ENCODE measurements at places on chromosomes 7 and 10.
A peak's percentile ranks its signal among the peaks of the same experiment; 100 is the strongest.

GRCh38 chr7:50197549-50197948 lies 104.5 kb upstream of the ZPBP start:
- peak; percentile 61 for DNase-seq

- no peak for DNase-seq
Measured at GRCh38 chr10:131865223-131865917, 35.4 kb upstream of the PPP2R2D start.

- no peak for DNase-seq
Measured at GRCh38 chr7:47271749-47272148, 310.2 kb downstream of the TNS3 start.

DNA sequence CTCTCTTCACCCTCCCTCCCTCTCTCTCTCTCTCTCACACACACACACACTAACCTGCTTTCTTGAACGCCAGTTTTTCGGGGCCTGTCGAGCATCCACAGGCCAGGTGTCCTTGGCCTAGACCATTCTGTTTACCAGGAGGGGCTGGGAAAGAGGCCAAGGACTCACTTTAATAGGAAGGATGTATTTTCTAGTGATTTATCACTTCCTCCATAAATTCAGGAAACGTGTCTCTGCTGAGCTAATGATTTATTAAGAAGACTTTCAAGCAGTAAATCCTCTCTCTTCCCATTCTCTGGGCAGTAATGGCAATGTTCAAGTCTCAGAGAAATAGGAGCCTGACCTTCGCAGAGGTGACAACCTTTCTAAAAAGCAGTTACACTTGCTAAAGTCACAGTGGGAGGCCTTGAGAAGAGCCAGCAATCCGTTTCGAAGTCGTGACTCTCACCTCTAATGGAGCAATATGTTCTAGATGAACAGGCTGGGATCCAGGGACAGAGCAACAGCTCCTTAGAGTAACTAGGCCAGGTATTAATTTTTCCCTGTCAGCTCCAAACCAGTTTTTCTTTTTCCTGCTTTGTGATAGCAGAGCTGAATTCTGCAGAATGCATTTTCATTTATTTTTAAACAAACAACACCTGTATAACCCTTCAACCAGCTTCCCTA lies 1357.5 kb upstream of the SORCS1 start:
- no peak for DNase-seq

- peak; percentile 19 for DNase-seq
Measured at GRCh38 chr7:101126651-101127459, at the start of gene SERPINE1. Gene SERPINE1, plus strand, starts transcription at chr7:101127104. Its CDS starts 1,290 bp downstream, at chr7:101128394.

DNA sequence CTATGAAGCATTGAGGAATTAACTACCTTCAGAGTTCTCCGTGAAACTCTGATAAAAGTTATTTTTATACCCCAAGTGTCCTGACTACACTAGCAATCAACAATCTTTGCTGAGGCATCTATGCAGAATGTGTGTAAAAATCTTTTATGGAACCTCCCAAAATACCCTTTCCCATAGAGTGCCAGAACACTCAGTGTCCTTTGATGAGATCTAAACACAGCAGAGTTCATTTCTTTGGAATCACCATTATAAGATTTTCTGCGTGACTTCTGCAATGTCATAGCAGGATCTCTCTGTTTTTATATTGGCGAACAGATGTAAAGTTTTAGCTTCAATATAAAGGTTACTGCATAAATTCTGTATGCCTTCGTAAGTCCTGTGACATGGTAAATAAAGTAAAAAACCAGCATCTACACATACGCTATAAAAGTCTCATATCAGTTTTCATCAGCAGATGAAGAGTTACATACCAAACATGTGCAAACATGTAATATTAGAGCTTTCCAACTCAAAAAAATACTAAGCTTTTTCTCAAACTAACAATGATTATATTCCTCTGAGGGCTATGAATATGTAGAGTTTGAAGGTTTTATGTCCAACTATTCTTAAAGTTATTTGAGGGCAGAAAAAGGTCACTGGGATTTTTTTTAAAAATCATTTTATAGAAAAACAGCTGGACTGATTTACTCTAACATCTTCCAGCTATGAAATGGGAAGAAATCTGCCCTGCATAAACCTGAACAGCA lies 67.2 kb downstream of the SKIDA1 start:
- no peak for DNase-seq

- no peak for DNase-seq
Measured at GRCh38 chr10:15265056-15265455, 96.6 kb upstream of the NMT2 start.

DNA sequence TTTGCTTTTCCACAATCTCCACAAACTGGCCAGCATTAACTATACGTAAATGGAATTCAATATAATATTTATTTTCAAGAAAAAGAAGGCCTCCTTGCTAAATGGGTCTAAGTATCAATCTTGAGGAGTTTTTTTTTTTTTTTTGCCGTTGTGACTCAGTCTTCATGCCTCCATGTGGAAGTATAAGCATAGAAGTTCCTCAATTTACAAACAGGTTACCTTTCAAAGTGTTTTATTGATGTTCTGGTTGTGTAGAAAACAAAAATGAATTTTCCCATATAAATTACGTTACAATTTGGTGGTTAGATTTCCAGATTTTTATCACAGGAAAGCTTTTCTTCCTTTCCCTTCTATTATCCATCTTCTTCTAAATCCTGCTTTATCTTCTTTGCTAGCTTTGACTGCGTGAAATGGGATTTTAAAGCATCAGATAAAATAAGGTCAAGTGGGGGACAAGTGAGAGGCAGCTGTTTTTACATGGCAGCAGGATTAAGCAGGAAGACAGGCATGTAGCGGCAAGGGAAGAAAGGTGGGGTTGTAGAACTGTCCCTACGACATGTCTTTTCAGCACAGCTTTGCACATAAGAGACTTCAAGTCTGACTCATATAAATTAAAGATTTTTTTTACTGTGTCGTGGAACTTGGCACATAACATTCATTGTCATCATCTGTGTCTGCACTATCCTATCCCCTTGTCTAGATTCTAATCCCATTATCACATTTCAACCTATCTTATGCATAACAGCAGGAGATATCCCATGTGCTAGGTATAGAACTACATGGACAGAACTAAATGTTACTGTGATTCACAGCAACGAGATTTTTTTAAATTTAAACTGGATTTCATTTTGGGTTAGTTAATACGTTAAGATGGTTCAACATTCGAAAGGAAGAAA lies 135.3 kb upstream of the FAM3C start:
- no peak for DNase-seq

DNA sequence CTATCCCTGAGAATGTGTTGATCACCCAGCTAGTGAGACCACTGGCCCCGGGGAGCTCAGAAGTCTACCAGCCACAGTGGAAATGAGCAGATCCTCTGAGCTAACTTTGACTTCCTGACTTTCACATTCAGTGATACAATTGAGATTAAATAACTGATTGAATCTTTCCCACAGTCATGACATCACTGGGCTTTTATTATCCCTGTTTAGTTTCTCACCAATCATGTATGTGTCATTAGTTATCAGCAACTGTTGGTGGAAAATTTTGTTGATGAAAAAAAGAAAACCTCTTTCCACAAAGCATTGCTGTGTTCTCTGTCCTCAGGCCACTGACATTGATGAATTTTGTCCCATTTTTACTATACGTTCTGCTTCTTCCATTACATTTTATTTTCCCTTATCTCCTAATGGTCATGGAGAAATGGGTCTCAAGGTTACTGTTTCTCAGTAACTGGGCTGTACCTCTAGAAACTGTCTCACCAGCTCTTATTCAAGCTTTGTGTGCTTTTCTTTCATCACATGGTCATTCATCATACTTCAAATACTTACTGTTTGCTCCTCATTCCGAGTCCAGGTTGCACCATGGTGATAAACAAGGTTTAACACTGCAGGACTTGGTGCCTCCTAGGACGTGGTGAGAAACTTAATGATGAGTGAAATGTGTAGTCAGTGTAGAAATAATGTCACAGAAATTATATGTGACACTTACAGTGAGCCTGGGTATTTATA lies 304.7 kb downstream of the CDK14 start:
- no peak for DNase-seq

DNA sequence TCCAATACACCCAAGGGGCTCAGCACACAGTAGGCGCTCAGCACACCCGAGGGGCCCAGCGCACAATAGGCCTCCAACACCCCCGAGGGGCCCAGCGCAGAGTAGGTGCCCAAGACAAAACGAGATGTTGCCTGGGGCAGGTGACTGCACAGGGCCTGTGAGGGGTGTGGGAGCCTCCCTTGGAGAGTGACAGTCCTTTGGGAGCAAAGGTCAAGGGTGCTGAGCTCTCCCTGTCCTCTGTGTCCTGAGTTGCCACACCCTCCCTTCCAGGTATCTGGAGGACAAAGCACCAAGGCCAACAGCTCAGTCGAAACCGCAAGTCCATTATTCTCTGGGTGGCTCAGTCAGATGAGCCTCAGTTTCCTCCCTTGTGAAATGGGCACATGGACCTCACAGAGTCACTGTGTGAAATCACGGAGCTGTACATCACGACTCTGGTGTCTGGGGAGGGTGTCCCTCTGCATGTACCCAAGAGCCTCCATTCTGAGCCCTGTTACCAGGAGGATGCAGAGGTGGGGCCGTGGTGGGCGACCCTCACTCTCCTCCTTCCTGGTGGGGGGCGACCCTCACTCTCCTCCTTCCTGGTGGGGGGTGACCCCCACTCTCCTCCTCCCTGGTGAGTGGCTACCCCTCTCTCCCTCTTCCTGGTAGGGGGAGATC lies 81.3 kb downstream of the FOXL3 start:
- no peak for DNase-seq

- no peak for DNase-seq
Measured at GRCh38 chr7:31419505-31420055, 79.1 kb upstream of the NEUROD6 start.

- DNase-seq = no peak
Measured at GRCh38 chr10:101840102-101840684, 3.4 kb downstream of the KCNIP2 start.

GRCh38 chr7:97006816-97007582 lies 1.6 kb downstream of the DLX6 start:
- DNase-seq = no peak

GRCh38 chr10:11691319-11691755 lies 50.8 kb upstream of the ECHDC3 start:
- no peak for DNase-seq

DNA sequence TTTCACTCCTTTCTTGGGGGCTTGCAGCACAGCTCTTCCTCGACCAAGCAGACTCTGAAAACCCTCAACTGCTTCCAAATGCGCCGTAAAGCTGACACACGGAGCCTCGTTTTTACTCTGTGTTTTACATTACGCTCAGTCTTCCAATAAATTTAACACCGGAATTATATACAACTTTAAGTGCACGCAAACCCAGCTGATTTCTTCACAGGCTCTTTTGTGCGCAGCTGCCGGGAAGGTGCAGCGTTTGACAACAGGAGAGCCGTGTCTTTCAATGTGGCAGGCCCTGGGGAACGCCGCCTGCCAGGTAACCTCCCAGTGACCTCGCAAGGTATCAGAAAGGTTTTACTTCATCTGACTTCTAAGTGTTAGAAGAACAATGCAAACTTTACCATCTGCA lies 35.0 kb downstream of the GFRA1 start:
- no peak for DNase-seq

DNA sequence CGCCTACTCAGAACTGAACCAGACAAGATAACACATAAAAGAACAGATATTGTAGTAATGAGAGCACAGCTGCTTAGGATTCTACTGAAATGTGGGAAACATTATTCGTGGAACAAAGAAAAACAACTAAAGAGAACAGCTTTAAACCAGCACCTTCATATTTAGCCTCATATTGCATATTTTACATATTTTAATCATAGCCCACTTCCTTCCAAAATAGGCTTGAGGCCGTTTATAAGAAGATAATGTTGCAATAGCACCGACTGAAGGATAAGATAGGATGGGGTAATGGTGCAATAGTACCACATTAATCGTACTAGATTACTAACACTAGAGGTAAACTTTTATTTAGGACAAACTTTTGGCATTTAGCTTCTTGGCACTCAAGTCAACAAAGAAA lies 71.3 kb downstream of the KCND2 start:
- DNase-seq = no peak

DNA sequence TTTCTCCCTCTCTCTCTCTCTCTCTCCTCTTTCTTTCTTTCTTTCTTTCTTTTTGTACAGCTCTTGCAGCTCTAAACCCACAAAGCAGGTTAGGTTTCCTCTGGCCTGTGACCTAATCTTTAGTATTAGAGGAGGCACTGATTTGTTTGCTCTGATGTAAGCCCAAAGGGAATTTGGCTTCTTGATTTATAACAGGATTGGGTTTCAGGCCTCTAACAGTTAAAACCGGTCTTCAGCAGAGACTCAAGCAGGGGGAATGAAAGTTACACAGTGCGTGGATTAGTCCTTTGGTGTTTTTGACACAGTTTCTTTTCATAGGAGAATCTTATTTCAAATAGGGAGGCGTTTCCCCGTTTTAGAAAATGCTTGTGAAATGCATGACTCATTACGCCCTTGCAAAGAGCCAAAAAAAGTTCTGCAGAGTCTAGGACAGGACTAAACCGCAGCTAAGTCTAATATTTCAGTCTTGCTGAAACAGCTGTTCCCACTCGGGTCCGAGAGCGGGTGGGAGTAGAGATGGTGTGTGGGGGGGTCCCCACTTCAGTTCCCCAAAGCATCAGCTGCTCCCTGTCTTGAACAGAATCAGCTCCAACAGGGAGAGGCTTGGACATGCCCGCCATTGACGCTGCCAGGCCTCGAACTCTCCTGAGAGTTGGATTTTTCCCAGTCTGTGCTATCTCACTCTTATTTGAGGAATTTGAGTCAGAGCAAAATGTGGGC lies 296.5 kb upstream of the PITRM1 start:
- DNase-seq = no peak

DNA sequence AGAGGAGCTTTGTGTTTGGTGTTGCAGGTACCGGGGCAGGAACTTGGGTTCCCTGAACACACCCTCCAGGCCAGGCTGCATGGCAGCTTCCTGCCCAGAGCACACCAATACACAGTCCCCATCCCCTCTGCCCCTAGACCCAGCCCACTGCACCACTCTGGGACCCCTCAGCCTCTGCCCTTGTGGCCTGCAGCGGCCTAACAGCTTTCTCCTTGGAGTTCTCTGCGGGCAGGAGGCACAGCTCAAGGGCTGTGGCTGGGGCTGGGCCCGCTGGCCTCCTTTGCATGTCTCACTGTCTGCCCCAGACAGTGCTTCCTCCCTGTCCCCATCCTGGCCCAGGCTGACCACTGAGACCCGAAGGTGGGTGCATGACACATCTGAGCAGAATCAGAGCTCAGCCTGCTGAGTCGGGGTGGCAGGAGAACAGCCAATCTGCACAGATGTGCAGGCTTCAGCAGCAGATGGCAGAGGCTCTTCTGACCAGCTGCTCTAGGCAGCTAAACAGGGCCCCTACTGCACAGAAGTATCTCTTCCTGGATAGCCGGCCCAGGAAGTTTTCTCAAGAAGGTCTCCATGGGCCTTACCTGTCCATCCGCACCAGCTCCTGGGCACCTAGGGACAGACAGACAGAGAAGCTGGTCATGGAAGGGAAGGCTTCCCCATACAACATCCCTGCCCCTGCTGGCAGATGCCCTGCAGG lies 20.8 kb downstream of the VSIR start:
- no peak for DNase-seq
